Smooth muscle cell of bladder (primary cell): ENCODE measurements at places on chromosomes 6 and 20. TPM values are rescaled to one million over a fixed set of nuclear protein-coding genes. Genes with fewer than 3 reads are reported as not detected.

Gene MDFI
- total RNA-seq, result 0.55 TPM in 1 of 2 replicates, not detected in the other

Gene ZSCAN23
- 4.4 and 6.0 TPM in 2 replicates for total RNA-seq

Gene BMP5
- total RNA-seq, result under 0.01 and 2.1 TPM in 2 replicates

Gene PBX2
- total RNA-seq, result 19.2 and 24.8 TPM in 2 replicates

Gene ANGPT4
- total RNA-seq, result not detected in 2 replicates

Gene PRDM13
- total RNA-seq, result not detected in 2 replicates

Gene HDGFL1
- not detected in 2 replicates for total RNA-seq

Gene FAM217A
- total RNA-seq, result not detected in 2 replicates

Gene OXT
- total RNA-seq, result 0.18 and 0.28 TPM in 2 replicates

Gene TP53TG5
- total RNA-seq, result under 0.01 TPM in 1 of 2 replicates, not detected in the other

Gene SDCBP2
- total RNA-seq, result 1.3 and 1.4 TPM in 2 replicates

Gene OR2H2
- total RNA-seq, result not detected in 2 replicates
